CD4-positive, alpha-beta T cell treated with Interleukin-10 for 1 hour (primary cell): ENCODE measurements at places on chromosomes 11 and 22.

DNA sequence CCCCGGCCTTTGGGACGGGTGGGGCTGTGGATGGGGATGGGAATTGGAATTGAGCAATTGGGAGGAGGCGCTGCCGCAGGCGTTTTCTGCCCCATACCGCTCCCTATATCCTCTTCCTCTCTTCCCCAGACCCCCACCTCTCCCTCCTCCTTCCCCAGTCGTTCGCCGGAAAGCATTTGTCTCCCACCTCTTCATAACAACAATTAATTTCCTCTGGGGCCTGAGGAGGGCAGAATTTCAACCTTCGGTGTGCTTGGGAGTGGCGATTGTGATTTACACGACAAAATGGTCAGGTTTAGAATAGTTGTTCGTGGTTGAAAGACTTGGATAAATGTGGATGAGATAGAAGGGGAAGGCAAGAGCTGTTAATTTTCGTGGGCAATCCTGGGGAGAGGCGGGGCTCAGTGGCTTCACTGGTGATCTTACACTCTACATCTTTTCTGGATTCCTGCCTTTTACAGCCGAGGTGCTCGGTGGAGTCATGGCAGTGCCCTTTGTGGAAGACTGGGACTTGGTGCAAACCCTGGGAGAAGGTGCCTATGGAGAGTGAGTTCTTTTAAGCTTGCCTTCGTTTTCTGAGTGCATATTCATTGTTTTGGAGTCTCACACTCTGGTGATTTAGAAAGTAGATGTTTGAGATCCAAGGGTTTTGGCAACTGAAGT lies 1.5 kb downstream of the CHEK1 start:
- peak; percentile 54 for DNase-seq

DNA sequence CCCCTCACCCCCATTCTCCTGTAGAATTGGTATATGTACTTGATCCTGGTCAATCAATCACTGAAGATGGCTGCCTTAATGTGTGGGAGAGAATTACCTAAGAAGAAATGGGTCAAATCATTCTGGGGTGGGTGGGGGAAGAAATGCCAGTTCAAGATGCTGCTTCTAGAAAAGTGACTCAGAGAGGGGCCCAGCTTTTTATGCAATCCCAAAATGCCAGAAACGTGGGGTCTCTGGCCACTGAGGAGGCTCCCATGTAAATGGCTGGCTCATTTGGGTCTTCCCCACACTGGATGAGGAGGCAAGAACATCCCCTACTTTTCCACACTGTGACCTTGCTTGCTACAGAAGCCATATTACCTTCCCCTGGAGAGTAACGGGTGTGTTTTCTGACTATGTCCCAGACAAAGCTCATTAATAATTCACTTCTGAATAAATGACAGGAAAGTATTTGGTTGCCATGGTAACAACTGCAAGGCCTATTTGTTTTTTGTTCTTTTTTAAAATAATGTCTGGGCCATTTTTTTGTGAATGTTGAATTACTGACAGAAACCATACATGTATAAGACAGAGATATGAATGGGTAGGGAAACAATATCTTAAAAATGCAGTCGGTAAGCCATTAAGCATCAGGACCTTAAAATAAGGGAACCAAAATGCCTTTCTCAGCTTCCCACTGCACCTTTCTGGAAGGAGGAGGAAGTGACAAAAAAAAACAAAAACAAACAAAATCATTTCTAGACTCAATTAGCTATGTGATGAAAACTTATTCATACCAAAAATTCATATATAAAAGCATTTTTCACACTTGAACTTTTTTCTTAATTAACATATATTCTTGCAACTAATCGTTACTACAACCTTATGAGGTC lies 32.0 kb downstream of the SLC1A2 start:
- DNase-seq = peak; percentile 26

DNA sequence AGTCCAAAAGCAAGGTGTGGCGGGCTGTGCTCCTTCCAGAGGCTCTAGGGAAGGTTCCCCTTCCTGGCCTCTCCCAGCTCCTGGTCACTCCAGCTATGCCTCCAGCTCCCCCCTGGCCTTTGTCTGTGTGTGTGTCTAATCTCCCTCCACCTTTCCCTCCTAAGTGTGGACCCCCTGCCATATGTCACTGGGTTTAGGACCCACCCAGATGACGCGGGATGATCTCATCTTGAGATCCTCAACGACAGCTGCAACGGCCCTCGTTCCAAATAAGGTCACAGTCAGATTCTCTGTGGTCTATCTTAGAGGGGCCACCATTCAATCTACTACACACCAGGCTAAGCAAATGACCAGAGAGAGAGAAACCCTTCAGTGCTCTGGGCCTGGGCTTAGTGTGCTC lies 107.9 kb downstream of the ARHGAP8 start:
- no peak for DNase-seq

- DNase-seq = no peak
Measured at GRCh38 chr11:60876168-60876485, 8.8 kb downstream of the ZP1 start.

GRCh38 chr11:126188332-126189108 lies 22.9 kb downstream of the RPUSD4 start:
- no peak for DNase-seq

DNA sequence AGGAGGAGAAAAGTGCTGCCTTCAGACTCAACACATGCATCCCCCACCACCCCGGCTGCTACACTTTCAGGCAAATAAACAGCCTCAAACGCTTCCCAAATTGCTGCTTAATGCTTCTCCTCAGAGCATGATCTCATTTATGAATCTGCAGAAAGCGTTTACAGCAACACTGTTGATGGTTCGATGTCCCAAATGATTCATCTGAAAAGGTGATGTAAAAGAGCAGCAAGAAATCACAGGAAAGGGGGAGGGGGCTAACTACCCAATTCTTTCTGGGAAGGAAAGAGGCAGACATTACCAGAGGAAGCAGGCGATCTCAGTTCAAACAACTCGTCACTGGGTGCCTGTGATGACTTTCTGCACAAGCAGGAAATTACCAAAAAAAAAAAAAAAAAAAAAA lies 119.6 kb downstream of the TENM4 start:
- no peak for DNase-seq

DNA sequence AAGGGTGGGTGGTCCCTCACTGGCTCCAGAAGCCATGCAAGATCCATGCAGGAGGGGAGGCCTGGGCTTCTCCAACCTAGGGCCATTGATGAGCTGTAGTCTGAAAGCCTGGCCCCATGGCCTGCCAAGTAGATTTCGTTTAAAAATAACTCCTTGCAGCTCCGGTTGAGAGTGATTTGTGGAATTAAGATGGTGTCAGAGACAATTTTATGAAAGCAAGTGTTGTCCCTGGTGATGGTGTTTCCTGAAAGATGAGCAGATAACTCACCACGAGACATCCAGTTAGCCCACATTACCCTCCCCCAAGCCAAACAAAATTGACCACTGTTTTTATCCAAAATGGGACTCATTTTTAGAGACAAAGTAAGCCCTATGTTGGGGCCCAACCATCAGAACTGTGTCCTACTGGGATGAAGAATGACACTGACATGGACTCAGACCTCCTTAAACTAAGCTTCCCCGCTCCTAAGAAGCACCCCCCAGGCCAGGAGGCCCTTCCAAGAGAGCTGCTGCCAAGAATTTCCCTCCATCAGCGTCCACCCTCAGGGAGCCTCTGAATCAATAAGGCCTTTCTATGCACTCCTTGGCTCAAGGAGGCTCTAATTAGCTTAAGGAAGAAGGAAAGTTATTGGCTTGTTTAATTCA lies 174.2 kb upstream of the NCAM1 start:
- no peak for DNase-seq

GRCh38 chr11:11937433-11937832 lies 71.0 kb downstream of the DKK3 start:
- DNase-seq = no peak

- DNase-seq = no peak
Measured at GRCh38 chr11:113577356-113578032, 102.3 kb upstream of the DRD2 start.

- no peak for DNase-seq
Measured at GRCh38 chr11:2464451-2465165, 19.8 kb downstream of the KCNQ1 start.

DNA sequence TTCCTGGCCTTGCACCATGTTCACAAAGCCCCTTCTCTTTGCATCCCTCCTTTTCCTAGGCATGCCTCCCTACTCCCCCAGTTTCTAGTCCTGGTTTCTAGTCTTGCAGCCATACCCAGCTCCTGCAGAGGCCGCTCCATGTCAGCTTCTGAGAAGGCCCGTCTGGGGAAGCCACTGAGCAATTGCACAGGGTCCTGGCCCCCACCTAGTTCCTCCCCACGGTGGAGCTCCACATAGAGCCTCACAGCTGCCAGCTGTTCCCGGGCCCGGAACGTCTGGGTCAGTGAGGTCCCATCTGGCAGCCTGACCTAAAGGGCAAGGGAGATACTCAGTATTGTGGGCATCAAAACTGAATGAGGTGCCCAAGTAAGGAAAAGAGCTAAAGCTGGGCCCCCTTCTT lies 2.2 kb downstream of the UBXN1 start:
- DNase-seq = no peak

DNA sequence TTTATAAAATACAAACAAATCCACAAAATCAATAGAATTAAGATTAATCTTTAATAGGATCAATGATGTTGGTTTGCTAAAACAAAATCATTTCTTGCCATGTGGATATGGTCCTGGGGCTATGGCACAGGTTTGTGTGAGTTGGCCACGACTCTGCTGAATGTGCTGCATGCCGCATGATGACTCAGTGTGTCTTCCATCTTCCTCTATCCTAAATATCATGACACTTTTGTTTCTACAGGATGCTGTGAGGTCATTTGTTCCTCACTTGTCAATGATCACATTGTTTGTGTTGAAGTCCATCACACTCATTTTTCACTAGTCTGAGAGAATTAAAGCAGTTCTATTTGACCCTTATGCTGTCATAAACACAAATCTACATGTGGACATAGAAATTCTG lies 167.2 kb upstream of the ZBED5 start:
- no peak for DNase-seq

GRCh38 chr11:61415381-61415780 lies 14.4 kb downstream of the CPSF7 start:
- DNase-seq = no peak

DNA sequence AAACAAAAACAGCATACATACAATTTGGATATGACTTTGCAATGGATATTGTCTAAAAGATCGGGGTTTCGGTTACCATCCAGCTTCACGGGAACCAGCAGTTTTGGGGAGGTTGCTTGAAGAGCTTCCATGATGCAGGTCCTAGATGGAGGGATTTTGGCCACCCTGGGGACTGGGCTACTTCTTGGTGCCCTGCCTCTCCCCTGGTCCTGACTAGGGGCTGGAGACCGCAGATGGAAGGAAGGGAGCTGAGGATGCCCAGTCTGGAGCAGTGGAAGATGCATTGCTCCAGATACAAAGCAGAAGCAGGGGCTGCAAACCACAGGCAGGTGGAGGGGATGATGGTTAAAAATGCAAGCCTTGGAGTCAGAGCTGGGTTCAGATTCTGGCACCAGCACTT lies 13.5 kb downstream of the SOX10 start:
- no peak for DNase-seq

GRCh38 chr11:73315293-73316020 lies 7.4 kb downstream of the ARHGEF17 start:
- DNase-seq = no peak
